ENCODE measurements at places on chromosomes 1 and 21. TPM values are rescaled to one million over a fixed set of nuclear protein-coding genes. Genes with fewer than 3 reads are reported as not detected.

Gene TLR5
- 3.1 TPM for polyA plus RNA-seq

Gene VWA1
- polyA plus RNA-seq: 79.4 TPM

Gene MCM3AP
- 81.1 TPM for polyA plus RNA-seq

Gene ANGPTL1
- polyA plus RNA-seq: 3.1 TPM

Gene PSEN2
- polyA plus RNA-seq: 16.9 TPM

Gene PRKAA2
- 20.8 TPM for polyA plus RNA-seq

Gene MRPS15
- polyA plus RNA-seq: 78.4 TPM

Gene ANKRD34A
- 0.66 TPM for polyA plus RNA-seq

Gene PLCH2
- 0.80 TPM for polyA plus RNA-seq

Gene GPR52
- 0.14 TPM for polyA plus RNA-seq

Gene IL19
- not detected for polyA plus RNA-seq

Gene IFI44L
- 8.0 TPM for polyA plus RNA-seq

Gene MARK1
- polyA plus RNA-seq: 11.1 TPM

Gene SPRR5
- polyA plus RNA-seq: not detected

Gene KCND3
- polyA plus RNA-seq: 1.4 TPM

DNA sequence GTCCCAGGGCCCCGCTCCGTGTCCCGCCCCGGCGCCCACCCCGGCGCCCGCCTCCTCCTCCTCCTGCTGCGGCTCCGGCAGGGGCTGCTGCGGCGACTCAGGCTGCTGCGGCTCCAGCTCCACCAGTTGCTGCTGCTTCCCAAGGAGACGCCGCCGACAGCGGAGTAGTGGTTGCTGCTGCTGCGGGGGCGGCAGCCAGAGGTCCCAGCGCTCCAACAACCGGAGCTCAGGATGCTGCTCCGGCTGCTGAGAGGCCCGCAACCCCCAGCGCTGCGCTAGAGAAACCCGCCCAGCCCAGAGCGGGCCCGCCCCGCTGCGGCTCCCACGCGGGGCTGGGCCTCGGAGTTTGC, 1.1 kb downstream of the CRCT1 start:
- DNase-seq: no peak

DNA sequence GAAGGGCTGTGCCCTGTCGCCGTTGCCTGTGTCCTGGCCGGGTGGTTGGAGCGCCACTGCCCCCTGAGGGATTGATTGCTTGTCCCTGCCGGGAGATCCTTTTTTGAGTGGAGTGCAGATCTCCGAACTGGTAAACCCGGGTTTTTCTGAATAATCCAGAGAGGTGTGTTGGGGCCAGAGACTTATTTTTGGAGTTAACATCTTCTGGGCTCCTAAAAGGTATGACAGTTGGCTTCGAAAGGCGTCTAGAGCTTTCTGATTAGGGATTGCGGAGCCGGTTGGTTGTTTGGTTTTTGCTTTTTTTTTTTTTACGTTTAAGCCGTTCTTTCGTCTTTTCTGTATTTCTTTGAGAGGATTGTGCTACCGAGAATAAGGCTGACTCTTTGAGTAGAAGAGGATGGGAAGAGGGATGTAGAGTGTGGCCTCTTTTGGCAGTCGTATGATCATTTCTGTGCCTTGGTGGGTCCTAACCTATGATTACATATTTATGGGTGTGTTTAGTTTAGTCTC, 756 bp downstream of the RLF start:
- no peak for DNase-seq

- DNase-seq: no peak
Measured at GRCh38 chr1:2044510-2045319, 5.5 kb upstream of the PRKCZ start.

- DNase-seq: no peak
Measured at GRCh38 chr1:24850328-24850920, 79.7 kb downstream of the RUNX3 start.

DNA sequence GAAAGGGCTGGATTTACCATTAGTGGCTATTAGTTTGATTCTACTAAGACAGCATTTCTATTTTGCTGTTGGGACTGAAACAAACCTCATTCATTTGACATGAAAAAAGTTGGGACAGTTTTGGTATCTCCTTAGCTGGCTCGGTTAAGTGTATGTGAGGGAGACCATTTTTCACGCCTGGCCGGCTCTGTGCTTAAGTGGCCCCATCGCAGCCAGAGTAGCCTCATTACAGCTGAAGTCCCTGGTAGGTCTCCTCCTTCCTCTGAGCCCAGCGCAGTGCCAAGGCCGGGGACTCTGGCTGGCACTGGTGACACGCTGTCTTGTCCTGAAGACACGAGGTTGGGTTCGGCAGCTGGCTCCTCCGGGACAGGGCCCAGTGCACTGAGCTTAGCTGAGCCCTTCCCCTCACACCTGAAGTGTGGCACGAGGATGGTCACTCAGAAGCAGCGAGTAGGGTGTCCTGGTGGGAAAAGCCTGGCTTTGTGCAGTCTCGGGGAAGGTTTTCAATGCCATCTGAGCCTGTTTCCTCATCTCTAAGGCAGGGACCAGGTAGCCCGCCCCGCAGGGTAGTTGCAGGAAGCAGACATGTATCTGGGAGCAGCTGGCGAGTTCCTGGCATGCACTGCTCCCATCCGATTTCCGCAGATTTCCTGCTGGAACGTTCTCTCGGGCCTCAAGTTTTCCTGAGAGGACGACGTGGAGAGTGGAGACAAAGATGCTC, 196.5 kb downstream of the DYRK1A start:
- no peak for DNase-seq

GRCh38 chr1:204634260-204634910, 51.2 kb downstream of the LRRN2 start:
- DNase-seq: no peak

DNA sequence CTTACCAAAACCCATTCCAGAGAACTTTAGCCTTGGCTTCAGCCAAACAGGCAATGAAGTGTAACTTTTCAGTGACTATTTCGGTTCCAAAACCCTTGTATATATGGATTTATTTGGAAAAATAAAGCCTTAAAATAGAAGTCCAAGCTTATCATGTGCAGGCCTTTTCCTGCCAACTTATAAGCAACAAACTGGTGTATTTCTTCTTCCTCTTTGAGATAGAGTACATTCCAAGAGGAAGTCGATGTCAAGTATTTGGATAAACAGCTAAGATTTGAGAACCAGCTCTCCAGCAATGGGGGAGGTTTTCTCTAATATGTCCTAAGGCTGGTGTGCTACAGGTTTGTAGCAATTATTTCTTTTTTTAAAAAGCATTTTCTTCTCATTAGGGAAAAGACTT, 407.8 kb downstream of the DUSP10 start:
- no peak for DNase-seq

- DNase-seq: no peak
Measured at GRCh38 chr1:157485793-157486192, 66.5 kb downstream of the FCRL5 start.

- DNase-seq: no peak
Measured at GRCh38 chr1:114152089-114152507, 1.6 kb downstream of the SYT6 start.

DNA sequence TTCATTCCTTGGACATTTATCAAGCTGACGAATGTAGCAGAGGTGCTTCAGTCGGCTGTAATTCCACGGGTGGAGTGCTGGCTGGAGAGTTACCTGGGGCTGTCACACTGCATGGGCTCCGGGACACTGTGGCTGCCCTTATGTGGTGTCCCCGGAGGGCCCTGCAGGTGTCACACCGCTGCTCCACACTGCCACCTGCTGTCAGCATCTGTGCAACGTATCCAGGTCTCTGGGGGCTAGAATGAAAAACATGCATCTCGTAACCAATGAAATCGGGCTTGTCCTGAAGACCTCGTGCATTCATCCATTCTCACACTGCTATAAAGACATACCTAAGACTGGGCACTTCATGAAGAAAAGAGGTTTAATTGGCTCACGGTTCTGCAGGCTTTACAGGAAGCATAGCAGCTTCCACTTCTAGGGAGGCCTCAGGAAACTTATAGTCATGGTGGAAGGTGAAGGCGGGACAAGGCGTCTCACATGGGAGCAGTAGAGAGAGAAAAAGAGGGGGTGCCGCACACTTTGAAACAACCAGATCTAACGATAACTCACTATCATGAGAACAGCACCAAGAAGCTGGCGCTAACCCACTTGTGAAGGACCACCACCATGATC, 46.7 kb upstream of the PCBP3 start:
- no peak for DNase-seq

DNA sequence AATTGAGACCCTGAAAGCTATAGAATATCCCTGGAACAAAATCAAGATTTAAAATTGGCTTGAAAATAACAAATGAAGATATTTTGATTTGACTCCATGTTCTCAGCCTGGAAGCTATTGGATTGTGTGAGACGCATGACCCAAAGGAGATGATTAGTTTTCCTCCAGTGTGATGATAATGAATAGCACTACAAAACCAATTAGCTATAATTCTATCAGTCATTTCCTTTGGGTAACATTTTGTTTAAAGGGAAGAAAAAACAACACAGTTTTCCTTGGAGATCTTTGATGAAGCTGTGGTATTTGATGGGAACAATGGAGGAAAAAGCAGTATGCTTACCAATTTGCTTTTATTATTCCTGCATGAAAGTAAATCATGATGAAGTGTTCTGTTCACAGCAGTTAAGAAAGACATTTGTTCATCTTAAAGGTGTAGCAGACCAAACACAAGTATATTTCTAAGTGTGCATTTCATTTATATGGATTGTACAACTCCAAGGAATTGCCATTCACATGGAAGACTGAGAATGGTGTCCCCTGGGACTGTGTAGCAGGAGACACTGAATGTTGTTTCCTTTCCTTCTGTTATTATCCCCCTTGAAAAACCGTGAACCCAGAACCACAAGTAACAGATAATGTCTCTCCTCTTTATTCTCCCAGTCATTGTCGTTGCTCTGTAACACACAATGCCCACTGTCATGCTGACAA, 111.4 kb downstream of the CACHD1 start:
- DNase-seq: no peak

- no peak for DNase-seq
Measured at GRCh38 chr1:202702088-202702487, 8.2 kb downstream of the SYT2 start.

GRCh38 chr1:118023199-118023598, 93.7 kb downstream of the WDR3 start:
- DNase-seq: no peak

GRCh38 chr1:58745666-58746065, 38.2 kb downstream of the JUN start:
- no peak for DNase-seq
